Amniotic stem cell (primary cell): ENCODE measurements at places on chromosomes 1 and 21.

- no peak for DNase-seq
These were observed 85.4 kb upstream of the LPGAT1 start for GRCh38 chr1:211915924-211916323.

- DNase-seq = no peak
These were observed 9.3 kb upstream of the S100A10 start for GRCh38 chr1:152002960-152003359.

DNA sequence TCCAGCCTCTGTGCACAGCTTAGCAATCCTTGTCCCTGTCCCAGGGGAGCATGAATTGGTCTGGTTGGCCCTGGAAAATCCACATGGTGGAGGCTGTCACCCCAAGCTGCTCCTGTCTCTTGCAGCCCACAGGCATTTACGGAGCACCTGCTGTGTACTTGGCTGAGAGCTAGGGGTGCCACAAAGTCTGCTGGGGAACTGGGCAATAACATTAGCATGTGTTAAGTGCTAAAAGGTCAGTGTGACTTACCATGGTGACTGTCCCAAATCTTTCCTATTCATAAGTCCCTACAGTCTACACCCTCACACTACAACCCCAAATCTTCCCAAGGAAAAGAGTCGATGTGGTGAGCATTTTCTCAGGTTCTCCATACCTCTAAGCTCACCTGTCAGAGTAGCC, 53.6 kb upstream of the ARTN start:
- no peak for DNase-seq

- no peak for DNase-seq
These were observed 228.8 kb downstream of the HHAT start for GRCh38 chr1:210557426-210558077.

GRCh38 chr1:6918186-6918924, 133.1 kb downstream of the CAMTA1 start:
- DNase-seq = no peak

DNA sequence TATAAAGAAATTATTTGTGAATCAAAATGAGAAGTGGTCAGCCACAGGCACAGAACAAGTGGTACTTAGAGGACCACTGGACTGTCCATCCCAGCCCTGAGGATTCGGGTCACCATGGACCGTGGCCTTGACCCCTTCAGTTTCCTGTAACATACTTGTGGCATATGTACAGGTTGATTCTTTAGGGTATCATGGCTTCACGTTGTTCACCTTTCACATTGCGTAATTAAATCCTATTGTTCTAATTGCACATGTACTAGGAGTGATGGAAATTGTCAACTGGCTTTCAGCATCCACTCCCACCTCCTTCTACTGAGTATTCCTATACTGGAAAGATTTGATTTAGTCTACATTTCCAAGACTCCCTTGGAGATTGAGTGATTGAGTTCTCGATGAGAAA, 148.3 kb upstream of the GJB5 start:
- no peak for DNase-seq

DNA sequence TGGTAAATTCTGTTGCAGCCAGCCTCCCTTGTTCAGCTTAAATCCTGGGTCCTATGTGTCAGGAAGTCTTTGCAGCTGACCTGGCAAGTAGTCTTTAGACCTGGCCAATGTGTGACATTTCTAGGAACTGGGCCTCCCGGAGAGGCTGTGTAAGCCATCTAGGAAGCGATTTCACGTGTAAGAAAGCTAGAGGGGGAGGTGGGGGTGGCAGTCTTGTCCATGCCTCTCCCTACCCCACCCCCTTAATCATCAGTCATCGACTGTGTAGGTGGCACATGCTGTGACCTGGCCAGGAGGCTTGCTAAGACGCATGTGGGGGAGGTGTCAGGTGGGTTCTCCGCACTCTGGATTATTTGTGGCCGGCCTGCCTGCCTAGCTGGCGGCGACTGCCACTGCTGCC, 8.4 kb downstream of the C1orf226 start:
- DNase-seq = no peak

DNA sequence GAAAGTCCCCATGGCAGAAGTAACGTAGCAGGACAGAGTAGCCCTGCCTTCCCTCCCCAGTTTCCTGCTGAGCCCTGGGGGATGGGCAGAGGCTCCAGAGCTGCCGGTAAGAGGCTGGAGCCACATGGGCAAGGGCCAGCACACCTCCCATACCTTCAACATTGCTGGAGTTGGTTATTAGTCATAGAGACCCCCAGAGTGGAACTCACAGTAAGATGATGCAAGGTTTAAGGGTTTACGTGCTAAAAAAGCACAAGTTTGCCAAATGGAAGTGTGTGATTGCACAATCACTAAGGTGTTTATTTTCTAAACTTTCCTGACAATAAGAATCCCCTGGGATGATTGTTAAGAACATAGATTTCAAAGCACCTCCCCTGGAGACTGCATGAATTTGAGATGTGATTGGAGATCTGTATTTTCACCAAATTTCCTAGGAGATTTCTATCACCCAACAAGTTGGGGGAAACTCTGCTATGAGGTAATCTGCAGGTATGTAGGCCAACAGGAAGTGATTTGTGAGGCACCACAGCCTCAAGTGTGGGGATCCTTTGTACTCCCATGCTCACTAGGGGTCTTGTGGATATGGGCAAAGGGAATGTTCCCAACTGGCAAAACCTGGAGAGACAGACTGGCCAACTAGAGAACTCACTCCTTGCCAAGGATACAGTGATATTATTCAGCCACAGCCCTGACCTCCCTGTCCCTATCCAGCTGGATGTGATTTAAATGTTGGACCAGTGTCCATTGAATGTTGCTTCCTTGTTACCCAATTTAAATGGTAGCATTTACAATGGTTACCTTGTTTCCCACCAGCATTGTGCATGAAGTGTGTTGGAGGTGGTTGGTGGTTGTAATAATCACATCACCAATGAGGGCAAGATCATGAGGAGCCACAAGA, 37.1 kb upstream of the CSF1 start:
- DNase-seq = no peak

DNA sequence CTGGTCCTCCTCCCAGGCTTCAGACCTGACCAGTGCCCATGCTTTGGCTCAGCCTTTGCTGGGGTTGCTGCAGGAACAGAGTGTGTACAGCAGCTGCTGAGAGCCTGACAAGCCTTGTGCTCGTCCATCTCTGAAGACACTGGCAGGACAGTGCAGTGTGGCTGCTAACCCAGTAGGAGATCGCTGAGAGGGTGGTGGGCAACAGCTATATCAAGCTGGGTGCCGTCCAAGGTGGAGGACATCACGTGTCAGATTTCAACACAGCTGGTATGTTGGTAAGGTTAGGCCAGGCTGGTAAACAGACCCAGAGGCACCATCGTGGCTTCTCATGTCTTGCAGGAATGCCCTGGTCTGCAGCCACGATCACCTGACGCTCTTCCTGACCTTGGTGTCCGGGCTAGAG, 17.9 kb upstream of the SLC25A34 start:
- DNase-seq = no peak

DNA sequence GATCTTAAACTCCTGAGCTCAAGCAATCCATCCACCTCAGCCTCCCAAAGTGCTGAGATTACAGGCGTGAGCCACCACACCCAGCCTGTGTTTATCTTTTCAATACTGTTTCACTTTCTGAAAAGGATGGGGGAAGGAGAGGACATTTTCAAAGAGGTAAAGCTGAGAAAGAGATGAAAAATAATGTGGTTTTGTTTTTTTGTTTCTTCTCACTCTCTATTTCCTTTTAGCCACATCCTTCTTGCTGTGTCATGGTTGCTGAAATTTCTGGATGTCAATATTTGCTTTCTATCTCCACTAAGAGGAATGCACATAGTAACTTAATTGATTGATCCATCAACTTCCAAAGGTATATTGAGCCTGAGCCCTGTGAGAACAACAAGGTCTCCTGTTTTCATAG, 6.4 kb upstream of the C1orf21 start:
- no peak for DNase-seq

- no peak for DNase-seq
These were observed 6.5 kb downstream of the CTRC start for GRCh38 chr1:15444468-15445389.

DNA sequence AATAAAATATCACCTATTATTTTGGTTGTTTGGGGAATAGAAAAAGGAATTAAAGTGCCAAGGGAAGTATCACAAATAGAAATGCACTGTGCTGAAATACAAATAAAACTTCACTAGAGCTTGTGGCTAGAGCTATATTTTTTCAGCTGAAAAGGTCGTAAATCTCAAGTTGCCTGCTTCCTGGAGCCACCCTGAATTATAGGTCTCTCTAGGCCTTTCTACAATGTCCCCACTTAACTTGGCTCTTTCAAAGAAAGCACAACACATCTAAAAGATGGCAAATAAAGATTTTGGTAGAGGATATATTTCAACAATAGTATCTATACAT, 5.0 kb upstream of the RNF2 start:
- no peak for DNase-seq

DNA sequence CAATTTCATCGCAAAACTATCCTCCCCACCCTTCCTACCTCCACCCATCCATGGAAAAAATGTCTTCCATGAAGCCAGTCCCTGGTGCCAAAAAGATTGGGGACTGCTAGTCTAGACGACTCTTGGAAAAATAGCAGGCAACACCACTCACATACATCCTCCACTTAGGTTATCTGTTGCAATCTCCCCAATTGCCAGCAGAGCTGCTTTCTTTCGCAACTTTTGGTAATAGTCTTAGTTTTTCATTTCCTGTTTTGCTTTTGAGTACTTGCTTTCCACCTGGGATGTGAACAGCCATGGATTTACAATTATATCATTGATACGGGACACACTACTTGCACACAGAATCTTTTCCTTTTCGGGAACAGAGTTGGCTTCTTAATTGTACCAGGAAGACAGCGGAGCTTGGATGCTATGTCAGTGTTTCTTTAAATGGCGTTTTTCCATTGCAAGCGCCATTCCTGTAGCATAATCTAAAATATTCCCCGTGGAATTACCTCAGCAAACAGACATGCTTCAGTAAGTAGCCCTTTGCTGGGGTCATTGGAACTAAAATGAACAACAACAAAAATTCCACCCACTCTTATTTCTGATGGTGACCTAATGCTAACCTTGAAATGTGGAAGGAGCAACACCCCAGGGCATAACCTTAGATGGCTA, 183.3 kb upstream of the ADGRL2 start:
- DNase-seq = no peak

DNA sequence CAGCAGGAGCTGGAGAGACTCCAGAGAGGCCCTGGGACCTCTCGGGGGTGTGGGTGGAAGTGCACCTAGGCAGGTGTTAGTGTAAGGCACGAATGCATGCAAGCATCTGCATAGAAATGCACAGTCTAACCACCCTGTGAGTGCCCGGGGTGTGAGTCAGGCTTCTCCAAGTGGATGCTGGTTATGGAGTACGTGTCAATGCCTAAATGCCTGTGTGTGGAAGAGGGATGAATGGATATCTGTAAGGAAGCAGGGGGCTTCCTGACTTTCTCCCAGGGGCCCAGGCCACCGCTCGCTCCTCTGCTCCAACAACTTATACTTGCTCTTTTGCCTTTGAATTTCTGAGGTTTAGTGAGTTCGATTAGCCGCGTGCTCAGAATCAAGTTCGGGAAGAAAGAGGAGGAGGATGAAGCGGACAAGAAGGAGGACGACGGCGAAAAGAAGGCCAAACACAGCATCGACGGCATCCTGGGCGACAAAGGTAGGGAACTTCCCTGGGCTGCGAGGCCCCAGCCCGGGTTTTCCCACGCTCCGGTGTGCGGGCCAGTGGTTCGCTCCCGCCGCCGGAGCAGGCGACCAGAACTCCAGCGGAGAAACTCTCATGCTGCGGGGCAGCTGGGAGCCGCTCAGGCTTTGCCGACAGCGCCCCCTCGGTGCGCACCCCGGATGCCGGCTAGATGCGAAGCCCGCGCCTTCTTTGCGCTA, 5.4 kb downstream of the PAX7 start:
- DNase-seq = no peak

GRCh38 chr1:212700223-212700891, 717 bp upstream of the BATF3 start:
- DNase-seq = no peak

- no peak for DNase-seq
These were observed 21.9 kb downstream of the ERG start for GRCh38 chr21:38476385-38476784.

- DNase-seq = no peak
These were observed 1.7 kb downstream of the ID3 start for GRCh38 chr1:23557471-23558124.

DNA sequence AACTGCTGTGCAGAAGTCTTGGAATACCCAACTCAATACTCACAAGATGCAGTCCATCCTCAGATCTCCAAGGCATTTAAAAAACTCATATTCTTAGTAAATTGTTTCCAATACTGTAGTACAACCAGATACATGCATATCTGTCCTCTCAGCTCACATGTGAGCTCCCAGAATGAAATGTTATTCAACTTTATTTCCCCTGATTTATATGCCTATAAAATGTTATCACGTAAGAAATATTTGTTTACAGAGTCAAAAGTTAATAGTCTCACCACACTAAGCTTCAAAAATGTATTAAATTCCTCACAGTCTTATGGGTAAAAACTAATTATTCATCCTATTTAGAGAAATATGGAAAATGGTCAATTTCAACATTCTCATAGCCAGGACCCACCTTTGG, 56.6 kb downstream of the LTN1 start:
- DNase-seq = no peak

- no peak for DNase-seq
These were observed 197.4 kb downstream of the ADGRL2 start for GRCh38 chr1:81998165-81998564.

DNA sequence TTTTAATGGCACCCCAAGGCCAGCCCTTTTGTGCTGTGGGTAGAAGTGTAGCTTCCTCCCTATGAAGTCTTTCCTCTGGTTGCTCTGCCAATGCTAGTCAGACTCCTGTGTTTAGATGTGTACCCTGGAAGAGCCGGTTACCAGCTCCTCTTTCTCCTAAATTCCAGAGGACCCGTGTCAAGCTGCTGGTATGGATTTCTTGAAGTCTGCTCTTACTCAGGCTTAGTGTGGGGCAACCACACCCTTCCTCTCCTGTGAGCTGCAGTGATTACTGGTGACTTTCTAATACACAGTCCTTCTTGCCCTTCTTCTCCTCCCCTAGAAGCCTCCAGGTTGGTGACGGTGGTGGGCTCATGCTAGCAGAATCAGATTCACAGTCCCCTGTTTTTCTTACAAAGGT, 74.1 kb upstream of the AKT3 start:
- no peak for DNase-seq

GRCh38 chr1:53326598-53327181, 1.2 kb downstream of the LRP8 start:
- DNase-seq = no peak

- DNase-seq = peak; percentile 61
These were observed 24.8 kb upstream of the ITPKB start for GRCh38 chr1:226763905-226764264.

DNA sequence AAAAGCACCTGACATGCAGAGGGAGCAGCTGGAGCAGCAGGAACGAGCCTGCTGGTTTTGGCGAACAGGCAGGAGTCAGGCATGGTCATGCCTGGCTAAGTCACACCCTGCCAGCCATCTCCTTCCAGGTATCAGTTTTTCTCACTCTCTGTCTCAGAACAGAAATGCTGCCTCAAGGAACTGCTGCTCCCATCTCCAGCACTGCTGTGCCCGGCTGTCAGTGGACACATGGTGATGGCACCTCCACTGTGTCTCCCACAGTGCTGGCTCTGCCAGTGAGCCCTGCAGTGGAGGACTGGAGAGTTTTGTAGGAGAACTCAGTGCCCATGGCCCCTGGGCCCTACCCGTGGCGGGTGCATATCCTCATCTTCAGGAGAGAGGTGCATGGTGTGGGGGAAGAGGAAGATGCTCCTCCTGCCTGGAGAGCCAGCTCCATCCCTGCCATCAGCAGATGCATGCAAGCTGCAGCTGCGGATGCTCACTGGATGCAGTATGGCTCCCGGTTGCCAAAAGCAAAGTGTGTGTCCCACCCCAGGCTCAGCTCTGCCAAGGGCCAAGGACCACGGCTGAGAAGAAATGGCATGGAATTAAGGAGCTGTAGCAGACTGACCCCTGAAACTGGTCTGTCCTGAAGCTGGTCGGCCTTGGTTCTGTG, 114.7 kb downstream of the GRIK3 start:
- no peak for DNase-seq
